Sciatic nerve (tissue), 2 donors: ENCODE measurements at places on chromosomes 4 and X.

DNA sequence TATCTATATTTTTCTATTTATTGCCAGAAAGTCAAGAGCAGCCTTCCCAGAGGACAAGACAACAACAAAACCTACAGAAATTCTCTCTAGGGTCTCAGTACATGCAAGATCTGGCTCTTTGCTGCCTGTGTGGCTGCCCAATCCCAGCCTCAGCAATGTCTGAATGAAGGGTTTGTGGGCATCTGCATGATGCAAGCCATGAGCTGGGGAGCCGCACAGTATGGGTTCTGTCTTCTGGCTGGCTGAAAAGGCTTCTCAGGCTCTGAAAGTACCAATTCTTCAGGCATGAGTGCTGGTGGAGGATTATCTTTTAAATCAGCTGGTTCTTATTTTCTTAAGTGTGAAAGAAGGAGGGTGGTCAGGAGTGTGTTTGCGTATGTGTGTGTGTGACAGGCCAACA lies 104.6 kb downstream of the PDGFRA start:
- DNase-seq, result no peak

GRCh38 chr4:45147866-45148265 lies 421.5 kb upstream of the GNPDA2 start:
- no peak for DNase-seq

GRCh38 chrX:7720519-7720918 lies 122.5 kb upstream of the VCX start:
- DNase-seq, result no peak

DNA sequence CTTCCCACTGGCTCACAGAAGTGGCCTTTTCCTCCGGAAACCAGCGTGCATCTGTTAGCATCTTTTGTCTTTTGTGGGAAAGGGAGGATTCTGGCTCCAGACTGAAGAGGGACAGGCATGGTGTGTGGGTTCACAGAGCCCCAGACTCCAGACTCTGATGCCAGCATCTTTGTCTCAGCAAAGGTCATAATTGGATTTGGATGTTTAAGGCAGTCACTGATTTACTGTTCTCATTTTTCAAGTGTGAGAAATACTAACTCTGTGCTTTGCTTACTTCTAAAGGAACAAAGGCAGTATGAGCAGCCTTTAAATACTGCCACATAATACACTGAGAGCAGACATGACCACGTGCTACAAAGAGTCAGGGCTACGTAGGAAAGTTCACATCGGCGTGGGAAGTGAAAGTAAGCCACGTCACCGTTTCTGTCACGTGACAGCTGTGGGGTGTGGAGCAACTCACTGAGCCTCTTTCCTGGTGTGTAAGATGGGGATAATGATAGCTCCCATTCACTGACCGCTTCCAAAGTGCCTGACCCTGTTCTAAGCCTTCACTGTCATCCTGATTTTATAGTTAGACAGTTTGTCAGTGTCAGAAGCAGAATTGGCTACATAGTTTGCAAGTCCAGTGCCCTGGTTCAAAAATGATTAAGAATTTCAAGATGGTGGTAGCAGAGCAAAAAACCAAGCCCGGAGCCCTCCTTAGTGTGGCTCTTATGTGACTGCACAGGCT lies 24.8 kb upstream of the TMSB4X start:
- DNase-seq, result peak; percentile 88

DNA sequence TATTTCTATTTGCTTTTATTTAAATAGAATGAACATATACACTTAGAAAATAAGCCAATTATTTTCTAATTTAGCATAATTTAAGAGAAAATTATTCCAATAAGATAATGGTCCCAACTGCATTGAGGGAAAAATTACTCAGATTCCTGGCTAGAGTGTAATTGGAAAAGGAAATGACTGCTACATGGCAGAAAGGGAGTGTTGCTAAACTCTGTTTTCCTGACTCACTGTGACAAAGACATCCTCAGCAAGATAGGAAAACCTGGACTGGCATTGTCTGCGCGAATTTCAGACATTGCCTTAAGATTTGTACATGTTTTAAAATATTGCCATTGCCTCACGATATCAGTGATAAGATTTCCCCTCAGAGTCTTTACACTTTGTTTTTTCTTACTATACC lies 8.2 kb downstream of the TNIP3 start:
- DNase-seq, result no peak

- DNase-seq, result no peak
Measured at GRCh38 chrX:154531626-154532025, 15.0 kb downstream of the G6PD start.

DNA sequence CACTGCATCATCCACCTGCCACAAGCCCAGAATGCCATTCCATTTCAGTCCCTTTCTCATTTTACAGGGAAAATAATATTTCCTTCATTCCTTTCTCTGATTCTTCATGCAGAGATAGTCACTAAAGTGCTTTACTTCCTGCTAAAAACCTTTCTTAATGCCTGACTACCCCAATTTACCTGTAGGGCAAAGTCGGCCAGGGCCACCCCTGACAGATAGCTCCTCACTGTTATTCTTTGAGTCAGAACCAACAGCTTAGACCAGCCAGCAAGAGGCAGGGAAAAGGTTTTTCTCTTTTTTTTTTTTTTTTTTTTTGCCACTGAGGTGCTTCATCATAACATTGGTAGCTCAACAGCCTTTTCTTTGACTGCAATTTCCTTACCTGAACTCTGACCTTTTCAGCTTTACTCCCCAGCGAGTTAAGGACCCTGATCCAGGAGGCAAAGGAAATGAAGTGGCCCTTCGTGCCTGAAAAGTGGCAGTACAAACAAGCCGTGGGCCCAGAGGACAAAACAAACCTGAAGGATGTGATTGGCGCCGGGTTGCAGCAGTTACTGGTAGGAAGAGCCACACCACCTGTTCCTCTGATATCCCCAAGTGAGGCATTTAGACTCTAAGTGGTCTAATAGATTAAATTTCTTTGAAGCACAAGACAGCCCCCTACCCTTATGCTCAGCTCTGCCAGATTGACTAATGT lies 85.0 kb downstream of the ALPK1 start:
- no peak for DNase-seq

GRCh38 chr4:154542271-154542879 lies 7.8 kb downstream of the PLRG1 start:
- no peak for DNase-seq

DNA sequence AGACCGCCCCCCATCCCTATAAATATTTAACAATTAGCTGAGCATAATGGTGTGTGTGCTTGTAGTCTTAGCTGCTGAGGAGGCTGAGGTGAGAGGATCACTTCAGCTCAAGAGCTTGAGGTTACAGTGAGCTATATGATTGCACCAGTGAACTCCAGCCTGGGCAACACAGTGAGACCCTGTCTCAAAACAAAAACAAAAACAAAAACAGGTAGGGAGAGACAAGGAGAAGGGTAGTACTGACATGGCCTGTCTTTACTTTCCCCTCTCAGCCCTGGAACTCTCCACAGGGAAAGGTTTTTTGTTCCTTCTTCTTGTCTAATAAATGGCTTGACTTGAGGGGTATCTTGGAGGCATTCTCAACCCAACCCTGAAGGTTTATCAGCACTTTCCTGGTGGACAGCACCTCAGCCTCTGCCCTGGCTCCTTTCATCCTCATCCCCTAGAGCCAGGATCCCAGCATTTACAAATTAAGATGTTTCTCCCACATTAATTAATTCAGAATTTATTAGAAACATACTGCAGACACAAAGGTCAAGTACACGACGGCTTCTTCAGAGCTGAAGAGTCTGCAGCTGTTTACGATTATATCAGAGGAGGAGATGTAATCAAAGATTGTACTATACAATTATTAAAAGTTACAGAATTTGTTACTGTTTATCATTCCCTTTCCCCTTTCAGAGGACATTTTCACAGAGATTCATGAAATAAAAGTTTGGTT lies 131.8 kb downstream of the AFF1 start:
- no peak for DNase-seq

GRCh38 chrX:123962006-123962467 lies 531 bp downstream of the STAG2 start:
- DNase-seq, result no peak

DNA sequence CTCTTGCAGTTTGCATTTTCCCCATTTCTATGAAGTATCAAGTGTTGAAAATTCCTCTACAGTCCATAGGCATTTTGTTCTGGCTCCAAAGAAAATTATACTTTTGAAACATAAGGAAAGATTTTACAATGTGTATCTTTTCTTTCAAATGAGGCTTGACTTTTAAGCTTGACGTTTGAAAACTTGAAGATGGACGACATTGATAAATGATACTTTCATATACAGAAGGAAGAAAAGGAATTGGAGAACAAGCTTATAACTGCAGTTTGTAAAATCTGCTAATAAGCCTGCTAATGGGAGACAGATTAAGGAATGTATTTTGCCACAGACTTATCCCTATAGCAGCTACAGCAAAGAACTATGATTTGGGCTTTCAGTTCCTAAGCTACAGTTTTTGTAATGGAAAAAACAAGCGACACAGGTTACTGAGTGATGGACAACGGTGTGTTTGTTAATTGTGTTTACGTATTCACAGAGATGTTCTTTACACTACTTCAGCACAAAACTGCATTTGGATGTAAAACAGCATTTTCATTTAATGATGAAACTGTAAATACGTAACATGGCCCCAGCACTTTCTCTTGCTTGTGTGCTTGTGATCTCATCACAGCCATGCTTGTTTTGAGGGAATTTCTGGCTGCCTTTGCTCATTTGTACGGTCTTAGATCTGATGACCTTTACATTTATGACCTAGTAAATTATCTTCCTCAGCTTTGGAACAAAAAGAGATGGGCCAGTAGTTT lies 83.2 kb upstream of the FAT1 start:
- no peak for DNase-seq

GRCh38 chrX:39253551-39253950 lies 452.3 kb downstream of the MID1IP1 start:
- no peak for DNase-seq

- no peak for DNase-seq
Measured at GRCh38 chr4:80208610-80209339, 11.5 kb downstream of the PRDM8 start.

DNA sequence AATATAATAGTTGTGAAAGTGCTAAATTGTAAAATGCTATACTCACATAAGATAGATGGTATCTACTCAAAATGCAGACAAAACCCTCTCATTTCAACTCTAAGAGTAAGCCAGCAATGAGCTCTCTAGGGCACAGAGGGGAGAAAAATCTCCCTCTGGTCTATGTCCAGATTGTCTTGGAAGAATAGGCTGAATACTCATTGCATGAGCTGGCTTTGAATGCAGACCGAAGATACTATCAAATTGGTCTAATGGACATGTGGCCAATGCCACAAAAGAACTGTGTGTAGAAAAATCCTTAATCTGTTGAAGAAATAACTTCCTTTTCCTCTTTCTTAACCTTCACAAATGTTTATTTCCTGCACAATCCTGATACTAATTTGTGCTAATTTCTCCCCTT lies 3.5 kb downstream of the ZXDA start:
- no peak for DNase-seq

DNA sequence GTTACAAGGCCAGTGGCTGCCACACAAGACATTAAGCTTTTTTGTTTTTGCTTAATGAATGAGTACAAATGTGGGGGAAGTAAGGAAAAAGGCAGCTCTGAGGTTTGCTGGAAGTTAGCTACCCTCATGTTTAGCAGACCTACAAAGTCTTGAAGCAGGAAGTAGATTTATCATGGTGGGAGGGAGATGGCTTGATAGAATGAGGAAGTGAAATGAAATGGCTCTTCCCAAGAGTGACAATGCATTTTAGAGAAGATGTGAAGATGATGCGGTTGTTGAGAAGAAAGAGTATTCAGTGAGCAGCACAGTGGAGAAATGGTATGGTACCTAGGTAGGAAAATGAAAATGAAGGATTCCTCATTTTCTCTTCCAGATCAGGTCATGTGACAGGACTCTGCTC lies 108.0 kb downstream of the SLIT2 start:
- no peak for DNase-seq

- DNase-seq, result no peak
Measured at GRCh38 chr4:74665346-74665745, 129.0 kb downstream of the BTC start.

DNA sequence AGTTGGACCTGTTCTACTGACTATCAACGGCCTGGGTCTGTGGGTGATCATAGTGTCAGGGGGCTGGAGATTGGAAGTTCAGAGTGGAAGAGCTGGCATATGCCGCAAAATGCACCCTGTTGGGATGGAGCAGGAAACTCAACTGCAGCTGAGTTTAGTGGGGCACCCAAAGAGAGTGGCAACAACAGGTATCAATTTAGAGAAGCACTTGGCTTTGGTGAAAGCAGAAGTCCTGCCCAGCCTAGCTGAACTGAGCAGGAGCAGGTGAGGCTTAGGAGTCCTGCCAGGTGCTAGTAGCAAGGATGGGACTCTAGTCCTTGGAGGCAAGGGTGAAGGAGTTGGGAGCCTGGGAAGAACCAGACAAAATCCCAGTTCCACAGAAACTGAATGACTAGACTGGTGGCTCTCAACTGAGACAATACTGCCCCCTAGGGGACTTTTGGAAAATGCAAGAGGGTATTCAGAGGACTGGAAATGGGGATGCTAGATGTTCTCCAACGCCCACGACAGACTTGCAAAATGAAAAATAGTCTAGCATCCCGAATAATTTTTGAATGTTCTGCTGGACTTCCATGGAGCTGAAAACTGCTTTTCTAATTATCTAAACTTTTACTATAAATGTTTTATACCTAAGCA lies 49.4 kb downstream of the RTL9 start:
- no peak for DNase-seq

DNA sequence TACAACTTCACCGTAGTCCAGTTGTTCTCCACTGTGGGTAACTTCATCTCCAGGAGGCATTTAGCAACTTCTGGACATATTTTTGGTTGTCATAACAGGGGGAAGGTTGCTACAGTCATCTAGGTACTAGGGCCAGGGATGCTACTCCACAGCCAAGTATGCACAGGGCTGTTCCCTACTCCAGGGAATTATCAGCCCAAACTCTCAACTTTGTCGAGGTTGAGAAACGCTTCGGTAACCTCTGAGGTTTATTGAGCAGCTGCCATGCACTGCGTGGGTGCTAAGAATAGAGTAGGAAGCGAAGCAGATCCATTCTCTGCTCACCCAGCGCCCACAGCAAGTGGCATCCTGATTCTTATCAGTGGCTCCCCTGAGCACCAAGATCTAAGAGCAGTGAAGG lies 8.2 kb downstream of the FGFBP1 start:
- DNase-seq, result no peak

DNA sequence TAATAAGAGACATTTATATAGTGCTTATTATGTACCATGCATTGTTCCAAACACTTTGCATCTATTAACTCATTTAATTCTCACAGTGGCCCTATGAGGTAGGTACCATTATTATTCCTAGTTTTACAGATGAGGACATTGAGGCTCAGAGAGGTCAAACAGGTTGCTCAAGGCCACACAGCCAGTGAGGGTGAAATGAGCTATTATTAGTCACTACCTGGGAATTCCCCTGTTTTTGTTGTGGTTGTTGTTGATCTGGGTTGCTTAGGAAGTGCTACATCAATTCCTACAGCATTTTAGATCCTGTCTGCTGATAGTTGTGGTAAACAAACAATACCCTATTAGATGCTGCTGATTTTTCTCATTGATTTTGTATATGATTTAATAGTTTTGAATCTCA lies 41.2 kb downstream of the APLN start:
- no peak for DNase-seq

- no peak for DNase-seq
Measured at GRCh38 chrX:38664285-38664684, 102.9 kb downstream of the TSPAN7 start.

GRCh38 chr4:149499726-149500125 lies 315.9 kb downstream of the IQCM start:
- DNase-seq, result no peak

GRCh38 chr4:42816189-42816879 lies 76.2 kb upstream of the GRXCR1 start:
- DNase-seq, result no peak

GRCh38 chrX:154019633-154020528 lies at the start of gene IRAK1:
TSS of gene IRAK1 (minus strand) at chrX:154019902. CDS start at chrX:154019812, 90 bp downstream.
- DNase-seq, result no peak
